Ecto neural progenitor cell (in vitro differentiated cells): ENCODE measurements at places on chromosomes 16 and 17.

DNA sequence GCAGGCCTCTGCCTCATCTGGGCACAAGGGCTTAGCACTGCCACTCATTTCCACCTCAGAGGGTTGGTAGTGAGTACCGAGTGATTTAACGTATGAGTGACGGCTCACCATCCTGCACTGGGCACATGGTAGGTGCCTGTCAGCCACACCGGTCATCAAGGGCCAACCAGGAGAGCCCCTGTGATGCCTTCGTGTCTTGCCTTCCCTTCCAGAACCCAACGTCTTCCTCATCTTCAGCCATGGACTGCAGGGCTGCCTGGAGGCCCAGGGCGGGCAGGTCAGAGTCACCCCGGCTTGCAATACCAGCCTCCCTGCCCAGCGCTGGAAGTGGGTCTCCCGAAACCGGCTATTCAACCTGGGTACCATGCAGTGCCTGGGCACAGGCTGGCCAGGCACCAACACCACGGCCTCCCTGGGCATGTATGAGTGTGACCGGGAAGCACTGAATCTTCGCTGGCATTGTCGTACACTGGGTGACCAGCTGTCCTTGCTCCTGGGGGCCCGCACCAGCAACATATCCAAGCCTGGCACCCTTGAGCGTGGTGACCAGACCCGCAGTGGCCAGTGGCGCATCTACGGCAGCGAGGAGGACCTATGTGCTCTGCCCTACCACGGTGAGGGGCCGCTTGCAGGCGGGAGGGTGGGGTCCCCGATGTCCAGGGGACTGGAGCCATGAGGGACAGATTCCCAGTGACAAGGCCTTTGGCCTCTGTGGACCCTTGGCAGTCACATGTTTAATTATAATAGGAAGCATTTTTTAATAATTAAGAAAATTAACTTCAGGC is 37.1 kb downstream of the MRC2 start:
- no peak for DNase-seq

- DNase-seq, result no peak
Observed at GRCh38 chr17:41513168-41513547, 5.5 kb downstream of the KRT15 start.

GRCh38 chr17:64499805-64500486 is 3.1 kb upstream of the POLG2 start:
- no peak for DNase-seq

- no peak for DNase-seq
Observed at GRCh38 chr16:19833176-19833575, 51.5 kb downstream of the GPRC5B start.
